Activated CD4-positive, alpha-beta memory T cell treated with anti-CD3 and anti-CD28 coated beads, Interleukin-2, amount 10 ng/mL, durations not matched to agents 7 days and 5 days (primary cell): ENCODE measurements at places on chromosomes 4 and X. TPM values are rescaled to one million over a fixed set of nuclear protein-coding genes. Genes with fewer than 3 reads are reported as not detected.
A peak's percentile ranks its signal among the peaks of the same experiment; 100 is the strongest.

The GDPD2 gene
- total RNA-seq, result 0.23 TPM

DNA sequence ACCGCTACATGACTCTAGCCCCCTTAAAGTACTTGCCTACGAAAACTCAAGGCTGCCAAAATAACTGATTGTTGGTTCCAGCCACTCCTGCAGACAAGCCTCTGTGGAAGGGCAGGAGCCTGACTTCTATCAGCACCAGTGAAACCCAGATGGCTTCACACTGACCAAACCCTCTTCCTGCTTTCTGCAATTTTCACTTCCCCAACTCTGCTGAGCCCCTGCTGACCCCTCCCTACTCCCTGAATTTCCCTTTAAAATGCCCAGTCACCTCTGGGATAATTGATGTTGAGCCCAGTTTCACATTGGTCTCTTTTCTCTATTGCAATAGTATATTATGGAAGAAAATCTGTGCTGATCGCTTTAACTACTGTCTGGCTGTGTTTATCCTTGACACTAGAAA, 61.6 kb upstream of the STS start:
- DNase-seq, result no peak

GRCh38 chr4:54077812-54078211, 13.4 kb upstream of the CHIC2 start:
- no peak for DNase-seq

The XK gene
- total RNA-seq, result not detected

The NEK1 gene
- total RNA-seq, result 14.8 TPM

The PPP2R2C gene
- not detected for total RNA-seq

DNA sequence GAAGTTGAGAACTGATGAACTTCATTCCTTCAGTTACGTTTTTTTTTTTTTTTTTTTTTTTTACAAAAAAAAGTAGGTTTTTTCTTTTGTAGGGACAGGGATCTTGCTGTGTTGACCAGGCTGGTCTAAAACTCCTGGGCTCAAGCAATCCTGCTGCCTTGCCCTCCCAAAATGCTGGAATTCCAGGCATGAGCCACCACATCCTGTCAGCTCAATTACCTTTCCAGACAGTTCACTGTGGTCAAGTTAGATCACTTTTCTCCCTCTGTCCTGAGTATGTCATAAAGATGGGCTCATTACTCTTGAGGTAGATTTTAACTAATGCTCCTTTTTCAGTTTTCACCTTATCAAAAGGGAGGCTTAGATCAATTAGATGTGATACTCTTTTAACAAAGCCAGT, 10.8 kb upstream of the NR3C2 start:
- DNase-seq, result no peak

- DNase-seq, result no peak
These were observed 881.6 kb downstream of the PCDH18 start for GRCh38 chr4:136650541-136651277.

DNA sequence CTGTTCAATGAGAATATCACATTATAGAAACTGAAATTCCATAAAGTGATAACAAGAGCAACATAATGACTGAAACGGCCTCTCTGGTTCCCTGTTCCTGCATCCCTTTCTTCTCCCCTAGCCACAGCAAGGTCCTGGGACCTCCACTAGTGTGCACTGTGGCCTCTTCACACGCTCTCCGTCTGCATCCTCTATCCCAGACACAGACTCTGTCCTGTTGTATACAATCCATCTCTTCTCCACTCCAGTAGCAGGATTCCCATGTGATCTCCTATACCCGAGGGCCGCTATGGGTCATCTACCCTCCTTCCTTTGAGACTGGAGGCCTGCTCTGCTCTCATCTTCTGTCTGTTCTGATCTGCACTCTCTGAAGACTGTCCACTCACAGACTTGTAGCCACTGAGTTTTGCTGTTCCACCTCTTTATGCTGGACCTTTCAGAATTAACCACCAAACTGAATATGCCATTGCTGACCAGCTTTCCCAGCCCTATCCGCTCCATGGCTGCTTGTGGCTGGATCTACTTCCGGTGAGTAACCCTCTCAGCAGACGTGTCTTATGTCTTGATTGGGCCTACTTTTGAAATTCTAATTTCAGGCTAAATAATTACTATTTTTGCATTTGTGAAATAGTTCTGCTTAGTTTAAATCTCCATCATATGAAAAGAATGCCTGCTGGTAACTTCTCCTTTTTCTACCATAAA, 105.1 kb upstream of the NAP1L5 start:
- no peak for DNase-seq

- DNase-seq, result no peak
These were observed 90.8 kb upstream of the NPFFR2 start for GRCh38 chr4:71941001-71941400.

The TSR2 gene
- 26.2 TPM for total RNA-seq

DNA sequence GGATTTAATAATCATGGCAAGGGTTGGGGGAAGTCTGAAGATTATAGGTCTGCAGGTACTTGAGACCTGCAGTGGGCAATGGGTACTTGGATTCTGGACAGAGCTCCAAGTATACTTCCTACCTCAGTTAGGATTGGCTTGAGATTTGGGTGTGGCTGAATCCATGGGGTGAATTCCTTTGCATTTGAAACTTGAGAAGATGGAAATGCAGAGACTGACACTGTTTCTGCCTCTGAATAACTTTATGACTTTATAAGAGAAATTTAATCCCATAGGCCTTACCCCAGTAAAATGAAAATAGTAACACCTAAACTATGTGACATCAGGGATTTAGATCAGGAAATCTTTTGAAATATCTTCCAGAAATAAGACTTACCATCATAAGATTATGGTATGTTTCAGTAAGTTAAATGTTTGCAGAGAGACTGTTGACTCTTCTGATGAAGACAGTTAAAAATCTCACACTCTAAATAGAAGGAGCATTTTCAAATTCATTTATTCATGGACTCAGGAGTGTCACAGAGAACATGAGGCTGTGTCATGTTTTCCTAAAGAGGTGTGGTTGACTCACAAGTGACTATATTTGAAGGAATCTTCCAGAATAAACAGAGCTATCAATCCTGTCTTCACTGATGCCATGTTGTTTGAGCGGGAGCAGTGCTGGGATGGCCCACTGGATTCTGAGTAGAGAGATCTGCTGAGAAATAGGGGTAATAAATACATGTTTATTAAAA, 513.5 kb upstream of the NR3C2 start:
- no peak for DNase-seq

The CT45A5 gene
- 0.58 TPM for total RNA-seq

The FMR1NB gene
- not detected for total RNA-seq

DNA sequence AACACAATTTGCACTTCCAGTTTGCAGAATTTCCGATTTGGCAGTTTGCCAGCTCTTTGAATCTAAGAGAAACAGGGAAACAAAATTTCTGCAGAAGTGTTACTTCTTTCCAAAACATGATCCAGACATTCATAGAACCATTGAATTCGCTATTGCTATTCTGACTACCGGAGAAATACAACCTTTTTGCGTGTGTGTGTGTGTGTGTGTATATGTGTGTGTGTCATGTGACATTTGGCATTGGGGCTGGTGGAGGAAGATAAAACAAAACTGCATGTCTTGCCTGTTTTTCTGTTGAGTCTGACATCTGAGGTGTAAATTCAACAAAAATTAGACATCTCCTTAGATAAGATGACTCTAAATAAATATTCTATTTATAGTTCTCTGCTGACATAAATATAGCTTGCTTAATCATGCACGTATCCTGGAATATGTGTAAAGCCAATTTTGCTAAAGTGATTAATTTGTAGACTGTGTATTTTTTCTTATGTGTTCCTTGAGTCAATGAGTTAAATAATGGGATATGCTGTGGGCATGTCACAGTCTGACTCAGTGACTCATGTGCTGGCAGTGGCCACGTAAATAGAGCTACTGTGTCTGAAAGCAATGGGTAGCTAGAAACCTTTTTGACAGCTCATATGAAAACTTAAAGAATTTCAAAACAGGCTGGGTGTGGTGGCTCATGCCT, 98.9 kb downstream of the HPGD start:
- no peak for DNase-seq

The SMR3B gene
- not detected for total RNA-seq

- no peak for DNase-seq
These were observed 49.2 kb upstream of the HDAC8 start for GRCh38 chrX:72621625-72622485.

The LONRF3 gene
- 0.50 TPM for total RNA-seq

- DNase-seq, result no peak
These were observed 161.7 kb downstream of the AFAP1 start for GRCh38 chr4:7777871-7778509.

GRCh38 chr4:82624819-82625218, 63.0 kb upstream of the TMEM150C start:
- DNase-seq, result no peak

DNA sequence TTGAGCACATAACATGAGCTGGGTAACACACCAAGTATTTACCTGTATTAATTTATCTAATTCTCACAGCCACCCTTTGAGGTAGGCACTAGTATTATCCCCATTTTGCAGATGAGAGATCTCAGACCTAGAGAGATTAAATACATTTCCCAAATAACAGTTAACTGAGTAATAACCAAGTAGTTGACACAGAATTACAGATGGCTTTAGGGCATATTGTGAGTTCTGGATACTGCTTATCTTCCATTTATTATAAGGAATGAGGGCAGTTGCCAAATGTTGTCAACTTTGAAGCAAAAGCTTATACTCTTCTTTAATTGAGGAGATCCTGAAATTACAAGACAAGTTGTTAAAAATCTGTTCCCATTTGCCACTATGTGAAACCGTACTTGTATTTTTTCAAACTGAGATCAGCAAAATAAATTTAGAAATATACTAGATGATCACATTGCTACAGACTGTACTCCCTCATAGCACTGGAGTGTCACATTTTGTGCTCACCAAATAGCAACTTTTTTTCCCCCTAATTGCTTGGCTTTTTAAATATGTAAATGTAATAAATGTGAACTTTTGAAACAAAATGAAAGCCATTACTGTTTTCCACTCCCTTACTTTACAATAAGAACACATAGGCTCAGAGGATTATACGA, 62.0 kb downstream of the ZNF827 start:
- no peak for DNase-seq

The ARX gene
- total RNA-seq, result not detected

- DNase-seq, result peak; percentile 60
These were observed 254.5 kb upstream of the VEGFC start for GRCh38 chr4:177047070-177047850.

The LUZP4 gene
- not detected for total RNA-seq

GRCh38 chr4:103097112-103097511, 2.5 kb downstream of the BDH2 start:
- DNase-seq, result no peak

DNA sequence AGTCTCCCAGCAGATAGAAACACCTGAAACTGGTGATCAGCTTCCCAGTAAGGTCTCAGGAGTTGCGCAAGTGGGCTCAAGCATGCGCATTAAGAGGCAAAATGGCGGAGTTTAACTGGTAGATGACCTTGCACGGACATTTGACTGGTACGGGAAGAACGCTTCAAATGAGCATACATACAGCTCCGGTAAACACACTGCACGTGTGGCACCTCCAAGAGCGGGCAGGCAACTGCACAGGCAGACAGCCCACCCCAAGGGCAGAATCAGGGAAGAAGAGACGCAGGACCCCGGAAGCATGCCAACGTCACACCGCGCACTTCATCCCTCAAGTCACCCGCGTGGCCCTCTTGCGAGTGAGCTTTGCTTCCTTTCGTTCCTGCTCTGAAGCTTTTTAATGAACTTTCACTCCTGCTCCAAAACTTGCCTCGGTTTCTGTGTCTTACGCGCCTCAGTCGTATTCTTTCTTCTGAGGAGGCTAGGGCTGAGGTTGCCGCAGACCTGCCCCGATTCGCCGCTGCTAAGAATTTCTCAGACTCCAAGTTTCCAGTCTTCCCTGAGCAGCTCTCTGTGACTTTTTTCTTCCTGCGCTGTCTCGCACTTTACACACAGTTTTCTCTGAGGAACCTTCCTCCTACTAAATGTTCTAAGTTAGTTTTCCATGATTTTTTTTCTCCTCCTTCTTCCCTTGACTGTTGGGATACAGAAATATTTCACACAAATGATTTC, 180.7 kb upstream of the ZFP42 start:
- DNase-seq, result no peak

The RTL9 gene
- not detected for total RNA-seq

GRCh38 chr4:79652232-79652631, 244.2 kb upstream of the GK2 start:
- no peak for DNase-seq

The DCLK2 gene
- 0.05 TPM for total RNA-seq

DNA sequence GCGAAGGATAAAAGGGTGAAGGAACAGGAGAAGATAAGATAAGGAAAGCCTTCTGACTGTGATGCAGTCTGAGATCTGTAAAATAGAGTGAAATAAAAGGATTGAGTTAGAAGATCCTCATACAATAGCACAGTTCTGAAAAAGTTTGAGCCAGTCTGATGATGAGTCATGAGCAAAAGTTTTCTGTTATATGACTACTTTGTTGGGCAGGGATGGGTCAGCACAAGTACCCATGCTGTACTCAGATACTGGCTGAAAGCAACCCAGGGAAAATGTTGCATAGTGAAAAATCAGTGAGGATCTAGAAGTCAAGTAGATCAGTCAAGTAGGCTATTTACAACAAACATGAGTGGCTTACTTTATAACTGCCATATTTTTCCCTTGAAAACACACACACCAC, 253.5 kb downstream of the PCDH10 start:
- DNase-seq, result no peak

- no peak for DNase-seq
These were observed 403.7 kb downstream of the IL15 start for GRCh38 chr4:142040043-142040442.

GRCh38 chr4:60522265-60522664, 677.9 kb upstream of the ADGRL3 start:
- no peak for DNase-seq

The KIF4A gene
- 34.0 TPM for total RNA-seq

DNA sequence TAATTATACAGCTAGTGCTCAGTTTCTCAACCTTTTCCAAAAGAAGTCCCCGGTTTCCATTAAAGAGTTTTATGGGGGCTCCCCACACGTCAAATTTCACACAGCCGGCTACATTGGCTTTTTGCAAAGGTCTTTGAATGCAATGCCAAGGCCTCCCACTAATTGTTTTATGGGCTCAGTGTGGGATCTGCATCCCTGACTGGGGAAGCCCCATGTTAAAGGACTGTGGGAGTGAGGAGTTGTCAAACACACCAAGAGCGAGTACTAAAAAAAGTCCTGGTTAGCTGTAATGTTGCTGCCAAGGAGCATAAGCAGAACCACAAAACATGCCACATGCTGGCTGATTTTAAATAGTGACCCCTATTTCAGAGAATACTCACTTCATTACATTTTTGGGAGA, 162.6 kb downstream of the BMPR1B start:
- no peak for DNase-seq

The HSFX3 gene
- not detected for total RNA-seq

DNA sequence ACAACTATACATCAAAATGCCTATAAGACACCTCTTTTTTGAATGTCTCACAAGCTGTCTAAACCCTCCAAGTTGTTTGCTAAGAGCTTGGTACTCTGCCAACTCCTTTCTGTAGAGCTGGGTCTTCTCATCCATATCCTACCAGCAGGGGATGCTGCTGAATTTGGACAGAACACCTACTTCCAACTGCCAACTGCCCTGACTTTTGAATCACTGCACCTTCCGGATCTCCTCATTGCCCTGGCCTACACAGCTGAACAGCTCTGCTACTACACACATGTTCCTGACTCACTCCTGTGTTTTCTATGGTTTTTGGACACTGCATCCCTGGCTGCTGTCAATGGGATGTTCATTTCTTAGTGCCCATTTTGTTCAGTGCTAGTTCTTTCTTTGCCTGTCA, 18.7 kb downstream of the FAM184B start:
- DNase-seq, result no peak
